ENCODE measurements at places on chromosomes 16 and 17. TPM values are rescaled to one million over a fixed set of nuclear protein-coding genes. Genes with fewer than 3 reads are reported as not detected.
A peak's percentile ranks its signal among the peaks of the same experiment; 100 is the strongest.

- DNase-seq, result no peak
- H3K4me3 ChIP-seq, result no peak overlapping the region
Observed at GRCh38 chr17:16432017-16432416, 16.6 kb downstream of the TRPV2 start.

- H3K36me3 ChIP-seq, result peaks cover 5% of the 10 kb centered on the region
- peaks cover 36% of the 10 kb centered on the region for H3K4me1 ChIP-seq
- peaks cover 11% of the 10 kb centered on the region for H3K27me3 ChIP-seq
- H3K4me3 ChIP-seq, result no peak overlapping the region
- H3K27ac ChIP-seq, result peak overlapping the region; percentile 31
- no peak for DNase-seq
Observed at GRCh38 chr17:56602292-56603130, 9.0 kb downstream of the NOG start.

Gene CCL8
- not detected for total RNA-seq

DNA sequence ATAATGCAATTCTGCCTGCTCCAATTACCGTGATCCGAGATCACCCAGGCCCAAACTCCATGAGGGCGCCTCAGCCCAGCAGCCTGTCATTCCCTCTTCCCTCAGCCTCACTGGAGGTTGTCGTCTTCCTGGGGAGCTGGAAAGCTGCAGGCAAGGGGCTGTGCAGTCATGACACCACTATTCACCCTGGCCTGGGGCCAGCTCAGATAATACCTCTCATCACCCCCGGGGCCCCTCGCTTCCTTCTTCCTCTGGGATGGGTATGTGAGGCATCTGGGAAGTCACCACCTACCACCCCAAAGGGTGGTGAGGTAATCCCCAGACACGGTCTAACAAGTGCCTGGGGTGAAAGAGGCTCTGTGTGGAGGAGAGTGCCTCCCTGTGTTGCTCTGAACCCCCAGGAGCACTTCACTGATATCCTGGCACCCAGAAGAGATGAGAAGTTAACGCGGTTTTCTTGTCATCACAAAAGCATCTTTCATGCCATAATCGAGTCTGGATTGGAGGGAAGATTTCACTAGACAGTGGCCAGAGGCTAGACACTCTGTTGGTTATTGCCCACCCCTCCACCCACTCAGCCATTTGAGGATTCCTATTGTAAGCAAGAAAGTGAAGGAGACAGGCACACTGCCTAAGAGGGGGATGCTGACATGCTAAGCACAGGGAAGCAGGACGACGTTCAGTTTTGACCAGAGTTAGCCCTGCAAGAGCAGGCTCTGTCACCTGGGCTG is 18.4 kb downstream of the CFAP20 start:
- H3K27ac ChIP-seq, result no peak overlapping the region
- peaks cover 1% of the 10 kb centered on the region for H3K27me3 ChIP-seq
- peaks cover 19% of the 10 kb centered on the region for H3K36me3 ChIP-seq
- no peak for DNase-seq

GRCh38 chr17:6599364-6599763 is 41.1 kb downstream of the KIAA0753 start:
- no peak overlapping the region for H3K4me3 ChIP-seq
- peaks cover 33% of the 10 kb centered on the region for H3K36me3 ChIP-seq
- DNase-seq, result no peak
- H3K27ac ChIP-seq, result no peak overlapping the region
- H3K27me3 ChIP-seq, result no peaks in the 10 kb centered on the region
- H3K4me1 ChIP-seq, result no peaks in the 10 kb centered on the region

GRCh38 chr17:36008998-36009665 is 7.8 kb upstream of the CCL15 start:
- peaks cover 8% of the 10 kb centered on the region for H3K27me3 ChIP-seq
- peaks cover 7% of the 10 kb centered on the region for H3K4me1 ChIP-seq
- no peak overlapping the region for H3K4me3 ChIP-seq

DNA sequence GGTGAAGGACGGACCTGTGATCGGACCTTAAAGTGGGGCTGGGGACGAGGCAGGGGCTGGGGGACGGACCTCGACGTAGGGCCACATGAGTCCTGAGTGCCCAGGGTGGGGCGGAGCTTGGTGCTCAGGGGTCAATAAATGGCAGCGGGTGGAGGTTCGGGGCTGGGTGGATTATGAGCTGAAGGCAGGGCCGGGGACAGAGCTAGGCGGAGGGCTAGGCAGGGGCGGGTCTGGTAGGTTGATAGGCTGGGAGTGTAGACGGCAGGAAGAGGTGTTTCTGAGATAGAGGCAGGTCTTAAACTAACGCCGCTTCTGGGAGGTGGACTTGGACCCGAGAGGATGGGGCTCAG is 733 bp downstream of the CHRNB1 start:
- H3K36me3 ChIP-seq, result peaks cover 33% of the 10 kb centered on the region
- H3K27ac ChIP-seq, result peak overlapping the region; percentile 34
- peak overlapping the region; percentile 79 for H3K4me3 ChIP-seq
- peaks cover 15% of the 10 kb centered on the region for H3K4me1 ChIP-seq
- DNase-seq, result peak; percentile 24

Gene CMTM1
- total RNA-seq, result 12.5 TPM

Gene CD300LG
- not detected for total RNA-seq

DNA sequence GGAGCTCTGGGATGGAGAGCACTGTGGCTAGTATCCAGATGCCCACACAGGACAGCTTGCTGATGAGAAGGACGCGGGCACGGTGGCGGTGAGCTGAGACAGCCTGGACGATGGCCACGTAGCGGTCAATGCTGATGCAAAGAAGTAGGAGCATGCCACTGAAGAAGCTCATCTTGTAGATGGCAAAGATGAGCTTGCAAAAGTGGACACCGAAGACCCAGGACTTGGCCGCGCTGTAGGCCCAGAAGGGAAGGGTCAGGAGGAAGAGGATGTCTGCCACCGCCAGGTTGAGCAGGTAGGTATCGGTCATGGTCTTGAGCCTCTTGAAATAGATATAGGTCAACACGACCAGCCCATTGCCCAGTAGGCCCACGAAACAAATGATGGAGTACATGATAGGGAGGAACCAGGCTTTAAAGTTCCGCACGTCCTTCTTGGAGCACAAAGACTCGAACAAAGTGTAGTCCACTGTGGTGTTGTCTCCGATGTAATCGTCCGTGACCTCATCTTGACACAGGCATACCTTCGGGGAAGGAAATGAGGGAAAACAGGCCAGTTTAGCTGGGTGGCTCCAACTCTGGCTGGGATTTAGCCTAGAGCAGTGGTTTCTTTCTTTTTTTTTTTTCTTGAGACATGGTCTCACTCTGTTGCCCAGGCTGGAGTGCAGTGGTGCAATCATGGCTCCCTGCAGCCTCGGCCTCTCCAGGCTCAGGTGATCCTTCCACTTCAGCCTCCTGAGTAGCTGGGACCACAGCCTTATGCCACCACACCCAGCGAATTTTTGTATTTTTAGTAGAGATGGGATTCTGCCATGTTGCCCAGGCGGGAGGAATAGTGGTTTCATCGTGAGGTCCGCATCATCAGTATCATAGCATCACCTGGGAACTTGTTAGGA is 9.7 kb downstream of the CCR7 start:
- peak overlapping the region; percentile 2 for H3K4me3 ChIP-seq
- peak overlapping the region; percentile 44 for H3K27ac ChIP-seq
- no peaks in the 10 kb centered on the region for H3K27me3 ChIP-seq

DNA sequence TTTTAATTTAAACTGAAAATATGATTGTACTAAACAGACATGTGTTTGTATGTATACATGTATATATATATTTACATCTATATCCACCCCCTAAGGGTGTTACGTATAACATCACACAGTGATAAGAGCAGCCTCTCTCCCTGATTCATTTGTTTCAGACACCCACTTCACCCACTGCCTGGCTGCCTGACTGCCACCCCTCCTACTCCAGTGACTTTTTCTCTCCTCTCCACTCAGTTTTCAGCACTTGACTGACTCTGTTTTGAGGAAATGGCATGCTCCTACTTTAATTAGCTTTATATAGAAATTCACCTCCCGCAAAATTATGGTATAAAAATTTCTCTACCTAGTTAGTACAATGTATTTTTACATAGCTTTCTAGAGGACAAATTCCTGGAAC is 20.0 kb downstream of the BFAR start:
- no peak for DNase-seq
- no peak overlapping the region for H3K4me3 ChIP-seq
- H3K4me1 ChIP-seq, result peaks cover 6% of the 10 kb centered on the region
- H3K27me3 ChIP-seq, result no peaks in the 10 kb centered on the region

Gene KRT23
- total RNA-seq, result not detected

- H3K27ac ChIP-seq, result no peak overlapping the region
- no peak for DNase-seq
- H3K4me1 ChIP-seq, result no peaks in the 10 kb centered on the region
- H3K36me3 ChIP-seq, result no peaks in the 10 kb centered on the region
- H3K27me3 ChIP-seq, result peaks cover 12% of the 10 kb centered on the region
Observed at GRCh38 chr16:71528257-71528656, 2.0 kb downstream of the CHST4 start.

Gene TXNL4B
- 25.1 TPM for total RNA-seq

DNA sequence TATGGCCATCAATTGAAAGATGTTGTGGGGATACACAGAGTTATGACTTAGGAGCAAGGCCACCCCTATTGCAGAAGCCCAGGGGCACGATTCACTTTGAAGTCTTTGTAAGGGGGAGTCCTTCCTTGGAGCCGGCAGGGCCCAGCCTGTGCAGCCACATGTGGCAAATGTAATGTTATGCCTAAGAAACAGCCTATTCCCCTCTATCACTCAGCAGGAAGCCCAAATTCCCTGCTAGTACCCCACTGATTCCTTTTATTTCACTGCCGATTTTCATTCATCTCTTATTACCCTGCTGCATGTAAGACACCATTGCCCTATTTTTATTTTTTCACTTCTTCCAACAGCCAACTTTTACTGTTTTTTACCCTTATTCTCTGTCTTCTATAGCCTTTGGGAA is 233.2 kb downstream of the PMP22 start:
- no peak for DNase-seq
- H3K27me3 ChIP-seq, result no peaks in the 10 kb centered on the region
- H3K36me3 ChIP-seq, result no peaks in the 10 kb centered on the region
- no peak overlapping the region for H3K27ac ChIP-seq
- H3K4me1 ChIP-seq, result no peaks in the 10 kb centered on the region
- H3K4me3 ChIP-seq, result no peak overlapping the region

- H3K27me3 ChIP-seq, result peaks cover 17% of the 10 kb centered on the region
- peaks cover 5% of the 10 kb centered on the region for H3K4me1 ChIP-seq
- H3K27ac ChIP-seq, result no peak overlapping the region
- no peak for DNase-seq
Observed at GRCh38 chr17:78921437-78921971, 3.7 kb downstream of the TIMP2 start.

Gene TBC1D3
- not detected for total RNA-seq

GRCh38 chr17:41666237-41666641 is 22.4 kb upstream of the EIF1 start:
- DNase-seq, result peak; percentile 63
- peaks cover 2% of the 10 kb centered on the region for H3K36me3 ChIP-seq
- H3K27me3 ChIP-seq, result peaks cover 7% of the 10 kb centered on the region
- peak overlapping the region; percentile 81 for H3K4me3 ChIP-seq
- H3K4me1 ChIP-seq, result peaks cover 60% of the 10 kb centered on the region

Gene TBC1D3B
- 9.1 TPM for total RNA-seq

- DNase-seq, result no peak
- no peaks in the 10 kb centered on the region for H3K4me1 ChIP-seq
- no peak overlapping the region for H3K27ac ChIP-seq
- no peaks in the 10 kb centered on the region for H3K36me3 ChIP-seq
- peaks cover 3% of the 10 kb centered on the region for H3K27me3 ChIP-seq
Observed at GRCh38 chr16:55567382-55567781, 898 bp downstream of the CAPNS2 start.

Gene PRDM7
- total RNA-seq, result not detected

DNA sequence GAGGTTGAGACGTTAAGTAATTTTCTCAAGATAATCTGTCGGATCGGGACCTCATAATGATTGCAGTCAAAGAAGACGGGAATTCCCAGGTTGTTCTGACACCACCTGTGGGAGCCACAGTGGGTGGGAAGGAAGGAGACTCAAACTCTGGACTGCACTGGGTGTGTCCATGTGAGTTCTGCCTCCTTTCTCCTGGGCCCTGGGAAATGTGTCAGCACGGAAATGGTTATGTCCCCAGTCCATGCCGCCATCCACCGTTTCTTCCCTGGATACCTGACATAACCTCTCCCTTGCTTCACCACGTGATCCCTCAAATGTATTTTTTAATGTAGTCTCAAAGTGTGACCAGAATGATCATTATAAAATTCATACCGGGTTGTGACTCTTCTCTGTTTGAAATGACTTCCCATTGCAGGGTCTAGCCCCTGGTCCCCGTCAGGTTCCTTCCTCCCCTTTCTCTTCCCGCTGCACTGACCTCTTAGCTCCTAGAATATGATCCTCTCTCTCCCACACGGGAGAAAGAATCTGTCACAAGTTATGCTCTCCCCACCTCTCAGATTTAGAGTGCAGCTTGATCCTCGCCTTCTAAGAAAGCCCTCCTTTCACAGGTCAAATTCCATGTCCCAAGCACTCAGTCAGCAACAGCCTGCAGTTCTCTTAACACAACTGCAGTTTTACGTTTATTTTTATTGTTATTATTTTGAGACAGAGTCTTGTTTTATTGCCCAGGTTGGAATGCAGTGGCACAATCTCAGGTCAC is 820.0 kb upstream of the EEF2KMT start:
- H3K27ac ChIP-seq, result no peak overlapping the region
- H3K36me3 ChIP-seq, result no peaks in the 10 kb centered on the region

Gene KRT12
- not detected for total RNA-seq

Gene C1QL1
- total RNA-seq, result 0.39 TPM

DNA sequence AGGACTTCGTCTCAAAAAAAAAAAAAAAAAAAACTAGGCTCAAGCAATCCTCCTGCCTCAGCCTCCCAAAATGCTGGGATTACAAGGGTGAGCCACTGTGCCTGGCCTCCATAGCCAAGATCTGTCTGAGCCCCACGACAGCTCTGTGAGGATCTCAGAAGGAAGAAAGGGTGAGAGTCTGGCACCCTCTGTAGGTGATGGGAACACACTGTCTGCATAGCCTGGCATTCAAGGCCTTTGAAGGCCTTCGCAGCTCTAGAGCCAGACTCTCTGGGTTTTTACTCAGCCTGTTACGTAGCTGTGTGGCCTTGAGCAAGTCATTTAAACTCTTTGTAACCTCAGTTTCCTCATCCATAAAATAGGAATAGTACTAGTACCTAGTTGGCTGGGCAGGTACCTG is 6.3 kb upstream of the XPO6 start:
- DNase-seq, result peak; percentile 51
- H3K36me3 ChIP-seq, result no peaks in the 10 kb centered on the region
- no peak overlapping the region for H3K4me3 ChIP-seq
- H3K4me1 ChIP-seq, result no peaks in the 10 kb centered on the region
- H3K27ac ChIP-seq, result no peak overlapping the region

Gene SEPTIN1
- total RNA-seq, result 195 TPM

DNA sequence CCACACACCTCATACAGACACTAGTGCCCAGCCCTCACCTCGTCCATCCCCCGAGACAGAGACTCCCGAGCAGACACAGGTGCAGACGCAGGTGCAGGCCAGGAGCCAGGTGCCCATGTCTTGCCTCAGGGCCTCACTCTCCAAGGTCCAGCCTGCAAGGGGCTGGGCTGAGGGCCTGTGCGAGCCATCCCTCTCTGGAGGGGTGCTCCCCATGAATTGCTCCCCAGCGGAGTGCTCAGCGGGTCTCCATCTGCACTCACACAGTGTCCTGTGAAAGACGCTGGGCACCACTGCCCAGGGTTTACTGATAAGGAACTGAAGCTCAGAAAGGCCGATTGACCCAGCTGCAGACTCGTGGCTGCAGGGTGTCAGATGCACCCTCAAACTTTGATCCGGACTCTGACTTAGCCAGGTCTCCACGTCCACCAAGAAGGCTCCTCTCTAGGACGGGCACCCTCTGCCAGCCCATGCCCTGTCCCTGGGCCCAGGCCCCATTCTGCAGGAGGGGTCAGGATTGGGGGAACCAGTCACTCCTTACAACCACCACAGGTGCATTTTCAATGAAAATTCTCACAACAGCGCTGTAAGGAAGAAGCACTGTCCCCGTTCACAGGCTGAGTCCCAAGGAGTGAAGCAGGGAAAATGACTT is 16.9 kb downstream of the POLR3K start:
- H3K4me1 ChIP-seq, result peaks cover 19% of the 10 kb centered on the region
- H3K36me3 ChIP-seq, result peaks cover 7% of the 10 kb centered on the region
- peak overlapping the region; percentile 26 for H3K27ac ChIP-seq
- no peak for DNase-seq
- H3K27me3 ChIP-seq, result no peaks in the 10 kb centered on the region
